ENCODE measurements at places on chromosomes 11 and 22.

DNA sequence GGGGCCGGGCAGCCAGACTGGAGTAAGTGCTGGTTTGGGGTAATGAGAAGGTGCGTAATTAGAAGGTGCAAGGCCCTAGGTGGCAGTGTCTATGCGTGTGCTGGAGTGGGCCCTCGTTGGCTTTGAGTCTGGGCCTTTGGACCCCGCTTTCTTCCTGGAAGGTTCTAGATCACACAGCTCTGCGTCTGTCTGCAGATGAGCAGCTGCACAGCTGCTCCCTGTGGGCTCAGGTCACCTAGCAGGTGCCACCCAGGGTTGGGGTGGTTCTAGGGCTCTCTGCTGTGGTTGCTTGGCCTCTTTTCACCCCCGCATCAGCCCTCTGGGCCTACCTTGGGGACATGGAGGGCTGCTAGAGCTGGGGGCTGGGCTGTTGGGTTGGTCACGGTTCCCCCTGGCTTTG lies 10.3 kb downstream of the RELT start:
- DNase-seq: no peak

DNA sequence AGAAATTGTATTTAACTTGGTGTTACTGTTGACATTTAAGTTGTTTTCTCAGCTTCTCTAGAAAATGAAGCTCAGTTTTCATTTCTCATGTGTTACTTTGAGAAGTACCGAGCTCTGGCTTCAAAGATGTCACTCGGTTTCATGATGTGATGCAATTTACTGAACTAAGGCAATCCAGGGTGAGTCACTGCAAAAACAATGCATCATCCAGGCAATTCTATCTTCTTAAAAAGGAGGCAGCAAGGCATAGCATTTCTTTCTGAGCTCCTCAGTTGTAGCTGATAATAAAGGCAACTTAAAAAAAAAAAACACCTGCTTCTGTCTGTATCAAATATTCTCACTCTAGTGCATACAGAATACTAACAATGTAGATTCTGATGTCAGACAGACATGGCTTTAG lies 91.1 kb upstream of the KCNA4 start:
- DNase-seq: no peak

DNA sequence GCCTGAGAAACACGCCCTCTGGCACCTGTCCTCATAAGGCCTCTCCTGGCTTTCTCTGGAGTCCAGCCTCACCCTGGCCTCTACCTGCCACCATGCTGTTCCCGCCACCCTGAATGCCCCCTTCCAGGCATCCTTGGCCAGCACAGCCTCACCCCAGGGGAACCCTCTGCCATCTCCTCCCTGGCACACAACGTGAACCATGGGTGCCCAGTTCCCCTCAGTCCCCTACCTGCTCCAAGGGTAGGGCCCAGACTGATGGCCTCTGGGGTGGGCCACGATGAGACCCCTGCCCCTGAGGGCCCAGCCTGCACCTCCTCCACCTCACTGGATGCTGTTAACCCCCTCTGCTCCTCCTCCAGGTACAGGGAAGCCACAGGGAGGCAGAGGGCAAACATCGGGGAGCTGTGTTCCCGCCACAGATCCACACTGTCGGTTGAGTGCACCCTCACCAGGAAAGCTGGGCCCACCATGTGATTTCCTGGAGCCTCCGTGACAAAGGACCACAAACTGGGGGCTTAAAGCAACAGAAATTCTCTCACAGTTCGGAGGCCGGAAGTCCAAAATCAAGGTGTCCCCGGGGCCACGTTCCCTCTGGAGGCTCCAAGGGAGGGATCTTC lies 169.6 kb downstream of the BRD1 start:
- no peak for DNase-seq

DNA sequence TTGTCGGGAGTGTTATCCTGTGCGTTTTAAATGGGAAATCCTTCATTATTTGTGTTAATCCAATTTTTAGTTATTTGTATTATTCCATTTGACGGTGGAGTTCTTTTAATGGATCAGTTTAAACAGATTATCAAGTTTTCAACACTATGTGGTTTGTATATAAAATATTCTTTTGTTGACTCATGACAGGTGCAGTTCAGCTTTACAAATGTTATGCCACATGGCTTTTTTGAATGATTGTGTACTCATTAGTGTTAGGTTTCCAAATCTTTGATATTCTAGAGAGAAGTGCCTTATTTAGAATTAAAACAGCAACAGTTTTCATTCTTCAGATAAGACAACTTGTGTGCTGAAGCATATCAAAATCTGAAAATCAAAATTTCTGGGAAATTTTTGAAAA lies 2.4 kb downstream of the JAM3 start:
- no peak for DNase-seq

DNA sequence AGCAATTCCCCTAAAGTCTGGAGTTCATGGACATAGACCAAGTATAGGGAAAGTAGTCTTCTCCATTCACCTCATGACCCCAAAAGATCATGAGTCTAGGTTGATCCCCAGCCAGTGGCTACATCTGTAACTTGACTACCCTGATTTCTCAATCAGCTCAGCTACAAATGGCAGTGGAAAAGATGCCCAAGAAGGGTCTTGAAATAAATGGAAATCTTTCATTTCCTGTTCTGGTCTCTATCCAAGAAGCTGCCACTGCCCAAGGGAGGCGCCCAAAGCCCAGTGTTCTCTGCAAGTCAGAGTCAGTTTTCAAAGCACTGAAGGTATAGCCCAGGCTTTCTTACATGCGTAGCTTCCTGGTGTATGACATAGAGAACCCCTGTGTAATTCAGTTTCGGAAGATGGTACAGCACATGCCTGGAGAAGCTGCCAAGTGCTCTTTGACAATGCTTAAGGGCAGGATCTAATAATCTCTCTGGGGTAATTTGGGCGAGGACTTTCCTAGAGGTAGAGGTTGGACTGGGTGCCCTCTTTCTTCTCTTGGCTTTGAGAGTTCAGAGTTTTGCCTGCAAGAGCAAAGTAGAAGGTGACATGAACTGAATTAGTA lies 101.1 kb downstream of the ADAMTS15 start:
- no peak for DNase-seq

DNA sequence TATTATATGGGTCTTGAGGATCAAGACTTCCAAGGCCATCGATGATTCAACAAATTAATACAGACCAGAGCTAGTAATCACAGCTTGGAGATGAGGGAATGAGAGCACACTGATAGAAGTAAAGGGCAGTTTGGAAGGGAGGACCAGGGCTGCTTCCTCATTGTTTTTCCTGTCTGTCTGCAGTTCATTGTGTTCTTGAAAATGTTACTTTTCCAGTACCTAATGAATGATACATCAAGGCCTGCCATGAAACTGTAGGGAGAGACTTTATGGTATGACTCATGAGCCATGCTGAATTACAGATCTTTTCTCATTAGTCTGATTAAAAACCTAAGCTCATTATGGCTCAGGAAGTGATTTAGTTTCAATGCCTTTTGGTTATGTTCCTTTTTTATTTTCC lies 855.6 kb downstream of the KCNA4 start:
- no peak for DNase-seq

GRCh38 chr11:65280646-65281045 lies 18.9 kb downstream of the POLA2 start:
- no peak for DNase-seq

GRCh38 chr22:48084041-48084728 lies 1321.7 kb downstream of the TBC1D22A start:
- no peak for DNase-seq

GRCh38 chr22:29945435-29945834 lies 62.5 kb downstream of the MTMR3 start:
- DNase-seq: no peak

- DNase-seq: peak; percentile 67
Observed at GRCh38 chr11:102144357-102145355, 34.4 kb downstream of the YAP1 start.

GRCh38 chr11:98289617-98290263 lies 731.0 kb upstream of the CNTN5 start:
- no peak for DNase-seq

- DNase-seq: no peak
Observed at GRCh38 chr22:20531404-20532201, 24.2 kb downstream of the MED15 start.

DNA sequence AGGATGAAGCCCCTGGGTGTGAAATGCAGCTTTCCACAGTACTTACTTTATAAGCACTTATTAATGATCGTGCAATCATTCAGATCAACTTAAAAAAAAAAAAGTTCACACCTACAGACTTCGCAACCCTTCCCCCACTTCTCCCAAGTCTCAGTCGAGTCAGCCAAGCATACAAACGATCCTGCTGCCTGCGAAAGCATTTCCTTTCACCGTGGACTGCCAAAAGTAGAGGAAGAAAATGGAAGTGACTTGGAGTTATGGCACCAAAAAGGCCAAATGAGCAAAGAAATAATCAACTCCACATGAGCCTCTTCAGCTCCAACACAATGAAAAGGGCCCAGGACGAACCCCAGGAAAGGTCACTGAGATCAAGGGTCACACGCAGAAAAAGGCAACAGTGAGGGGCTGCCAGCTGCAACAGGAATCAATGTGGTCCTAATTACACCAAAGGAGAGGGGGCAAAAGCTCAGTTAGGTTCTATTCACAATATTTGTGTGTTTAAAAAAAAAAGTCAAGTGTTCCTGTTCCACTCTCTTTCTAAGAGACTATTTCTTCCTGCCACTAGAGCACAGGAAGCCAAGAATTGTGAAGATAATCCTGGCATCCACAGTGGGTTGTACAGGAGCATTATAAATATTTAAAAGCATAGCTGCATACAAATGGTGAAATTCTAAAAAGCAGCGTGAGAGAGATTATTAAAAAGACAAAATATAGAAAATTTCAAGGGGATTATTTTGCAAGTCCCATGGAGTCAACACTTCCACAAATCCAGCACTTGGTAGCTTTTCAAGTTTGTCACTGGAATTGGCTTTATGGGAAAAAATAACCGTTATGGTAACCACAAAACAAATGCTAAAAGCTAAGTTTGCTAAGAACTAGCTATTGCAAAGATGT lies 28.4 kb downstream of the CDON start:
- DNase-seq: no peak

DNA sequence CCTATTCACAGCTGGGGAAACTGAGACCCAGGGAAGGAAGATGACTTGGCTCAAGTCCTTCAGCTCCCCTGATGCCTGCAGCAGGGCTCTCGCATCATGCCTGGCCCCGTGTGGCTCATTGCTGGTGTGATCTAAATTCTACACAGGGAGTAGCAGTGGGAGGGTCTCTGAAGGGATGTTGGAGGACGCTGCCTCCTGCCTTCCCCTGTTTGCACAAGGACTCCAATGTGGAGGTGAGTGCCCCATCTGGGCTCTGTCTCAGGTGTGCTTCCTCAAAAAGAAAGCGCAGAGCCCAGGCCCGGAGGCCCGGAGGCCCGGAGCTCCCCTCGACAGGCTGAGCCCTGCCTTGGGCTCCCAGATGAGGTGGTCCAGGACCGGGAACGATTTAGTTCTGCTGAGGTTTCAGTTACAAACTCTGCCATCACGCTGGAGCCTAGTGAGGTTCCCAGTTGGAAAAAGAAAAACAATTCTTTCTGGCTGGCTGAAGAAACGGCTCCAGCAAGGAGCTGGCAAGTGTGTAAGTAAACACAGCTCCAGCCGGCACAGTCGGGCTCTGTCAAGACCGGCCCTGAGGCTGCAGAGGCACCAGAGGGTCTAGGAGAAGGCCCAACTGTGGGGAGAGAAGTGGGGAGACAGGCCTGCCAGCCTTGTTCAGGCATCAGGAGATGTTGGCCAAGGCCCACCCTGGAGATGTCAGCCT lies 49.8 kb downstream of the NAT10 start:
- no peak for DNase-seq

DNA sequence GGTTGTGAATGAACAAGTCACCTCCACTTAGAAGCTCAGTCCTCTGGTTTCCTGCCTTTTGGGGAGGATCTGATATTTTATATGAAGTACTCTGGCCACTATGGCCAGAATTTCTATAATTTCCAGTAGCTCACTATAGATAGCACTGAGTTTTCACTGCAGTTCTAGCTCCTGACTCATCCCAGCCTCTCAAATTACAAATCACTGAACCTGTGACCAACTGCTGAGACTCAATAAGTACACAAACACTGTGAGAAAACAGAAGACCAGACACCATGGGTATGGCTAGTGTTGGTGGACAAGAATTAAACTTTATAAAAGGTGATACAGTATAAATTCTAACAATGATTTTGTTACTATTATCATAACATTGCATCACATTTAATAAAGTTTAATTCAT lies 47.1 kb upstream of the UCP3 start:
- no peak for DNase-seq

DNA sequence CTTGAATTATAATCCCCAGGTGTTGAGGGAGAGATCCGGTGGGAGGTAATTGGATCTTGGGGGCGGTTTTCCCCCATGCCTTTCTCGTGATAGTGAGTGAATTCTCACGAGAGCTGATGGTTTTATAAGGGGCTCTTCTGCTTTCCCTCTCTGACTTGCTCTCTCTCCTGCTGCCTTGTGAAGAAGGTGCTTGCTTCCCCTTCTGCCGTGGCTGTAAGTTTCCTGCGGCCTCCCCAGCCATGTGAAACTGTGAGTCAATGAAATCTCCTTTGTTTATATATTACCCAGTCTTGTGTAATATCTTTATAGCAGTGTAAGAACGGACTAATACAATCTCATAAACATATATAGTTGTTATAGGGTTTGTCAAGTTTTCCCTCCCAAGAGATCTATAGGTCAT lies 32.8 kb downstream of the KCNE3 start:
- no peak for DNase-seq

DNA sequence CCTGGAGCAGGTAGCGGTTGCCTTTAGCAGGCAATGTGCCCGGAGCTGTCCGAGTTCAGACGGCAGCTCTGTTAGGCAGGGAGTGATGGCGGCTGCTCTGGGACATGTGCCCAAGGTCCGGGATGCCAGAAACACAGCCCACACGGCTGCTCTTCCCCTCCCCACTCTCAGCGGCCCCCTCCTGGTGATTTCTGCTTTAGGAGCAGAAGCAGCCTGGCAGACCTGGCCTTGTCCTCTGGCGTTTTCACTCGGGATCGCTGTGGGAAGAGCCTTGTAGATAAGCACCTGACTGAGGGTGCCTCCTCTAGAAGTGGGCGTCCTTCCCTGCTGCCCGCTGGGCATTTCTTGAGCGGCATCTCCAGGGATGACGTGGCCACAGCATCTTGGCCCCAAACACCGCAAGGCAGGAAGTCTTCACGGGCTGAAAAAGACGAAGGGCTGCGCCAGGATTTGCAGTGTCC lies 392.2 kb downstream of the TBC1D22A start:
- no peak for DNase-seq

GRCh38 chr11:111870522-111870885 lies 877 bp downstream of the ALG9 start:
- no peak for DNase-seq

DNA sequence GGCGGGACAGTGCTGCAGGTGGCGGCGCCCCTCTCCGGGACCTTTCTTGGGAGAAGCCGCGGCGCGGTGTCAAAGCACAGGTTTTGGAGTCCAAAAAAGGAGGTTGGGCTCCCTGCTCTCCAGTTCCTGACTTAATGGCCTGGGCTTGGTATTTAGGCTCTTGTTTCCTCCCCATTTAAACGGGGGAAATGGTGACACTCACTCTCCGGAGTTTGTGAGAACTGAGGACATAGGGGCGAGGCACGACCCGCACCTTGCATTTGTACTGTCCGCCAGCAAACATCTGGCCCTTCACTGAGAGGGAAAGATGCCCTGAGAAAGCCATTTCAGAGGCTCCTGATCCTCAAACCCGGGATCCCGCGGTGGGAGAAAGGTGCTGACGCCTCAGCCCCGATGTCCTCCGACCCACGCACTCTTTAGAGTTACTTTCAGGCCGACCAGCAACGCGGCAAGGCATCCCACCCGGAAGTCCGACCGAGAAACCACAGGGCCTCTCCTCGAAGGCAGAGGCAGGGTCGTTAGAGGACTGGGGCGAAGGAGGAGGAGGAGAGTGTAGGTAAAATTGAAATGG lies 2.9 kb upstream of the WDR74 start:
- DNase-seq: peak; percentile 58

GRCh38 chr11:116579031-116579653 lies 193.6 kb downstream of the BUD13 start:
- DNase-seq: no peak

GRCh38 chr11:27184458-27185312 lies 144.1 kb downstream of the BBOX1 start:
- DNase-seq: no peak
